Colonic mucosa (tissue), 4 donors: ENCODE measurements at places on chromosomes 5 and 9. TPM values are rescaled to one million over a fixed set of nuclear protein-coding genes. Genes with fewer than 3 reads are reported as not detected.
A peak's percentile ranks its signal among the peaks of the same experiment; 100 is the strongest.

The N4BP3 gene
- total RNA-seq: 2.2 TPM

The HSD17B4 gene
- total RNA-seq: 304 TPM

DNA sequence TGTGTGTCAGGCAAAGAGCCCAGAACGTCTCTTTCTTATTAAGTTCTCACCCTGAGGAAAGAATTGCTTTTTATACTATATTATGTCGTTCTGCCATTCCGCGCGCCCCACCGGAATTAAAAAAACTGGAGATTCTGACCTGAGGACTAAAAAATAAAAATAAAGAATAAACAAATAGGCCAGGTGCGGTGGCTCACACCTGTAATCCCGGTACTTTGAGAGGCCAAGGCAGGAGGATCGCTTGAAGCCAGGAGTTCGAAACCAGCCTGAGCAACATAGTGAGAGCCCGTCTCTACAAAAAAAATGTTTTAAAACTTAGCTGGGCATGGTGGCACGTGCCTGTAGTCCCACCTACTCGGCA lies 677 bp upstream of the DYNC2I2 start:
- H3K4me1 ChIP-seq: no peaks in the 10 kb centered on the region
- no peaks in the 10 kb centered on the region for H3K27me3 ChIP-seq
- H3K4me3 ChIP-seq: no peak overlapping the region
- peak overlapping the region; percentile 88 for H3K27ac ChIP-seq
- DNase-seq: no peak

DNA sequence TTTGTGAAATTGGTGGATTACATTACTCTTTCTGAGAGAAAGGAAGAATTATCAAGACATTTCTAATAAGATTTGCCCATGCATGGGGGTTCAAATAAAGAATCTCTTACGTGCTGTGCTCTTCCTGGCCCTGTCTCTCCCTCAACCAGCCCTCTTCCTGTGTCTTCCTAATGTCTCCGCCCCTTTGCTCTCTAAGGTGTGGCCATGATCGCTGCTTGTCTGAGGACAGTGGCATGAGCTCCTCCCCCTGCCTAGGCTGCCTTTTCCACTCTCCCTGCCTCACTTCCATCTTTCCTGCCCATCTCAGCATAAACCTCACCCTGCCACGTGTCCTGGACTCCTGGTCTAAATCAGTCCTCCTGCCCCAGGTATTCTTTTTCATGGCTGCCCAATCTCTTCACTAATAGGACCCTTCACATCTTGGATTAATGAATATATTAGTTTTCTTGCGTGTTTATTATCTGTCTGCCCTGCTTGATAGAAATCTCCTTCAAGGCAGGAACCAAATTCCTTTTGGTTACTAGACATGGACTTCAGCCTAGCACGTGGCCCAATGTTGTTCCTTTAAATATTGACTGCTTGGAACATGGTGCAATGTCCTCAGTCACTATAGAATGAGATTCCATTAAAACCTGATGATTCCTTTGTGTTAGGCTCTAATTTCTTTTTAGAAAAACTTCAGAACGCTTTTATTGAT lies 122.3 kb downstream of the MTRR start:
- no peaks in the 10 kb centered on the region for H3K36me3 ChIP-seq
- no peaks in the 10 kb centered on the region for H3K4me1 ChIP-seq
- no peaks in the 10 kb centered on the region for H3K27me3 ChIP-seq

GRCh38 chr9:115575147-115575546 lies 457.2 kb upstream of the TNC start:
- H3K4me1 ChIP-seq: no peaks in the 10 kb centered on the region
- no peaks in the 10 kb centered on the region for H3K36me3 ChIP-seq
- H3K4me3 ChIP-seq: no peak overlapping the region
- DNase-seq: no peak
- H3K27me3 ChIP-seq: no peaks in the 10 kb centered on the region

DNA sequence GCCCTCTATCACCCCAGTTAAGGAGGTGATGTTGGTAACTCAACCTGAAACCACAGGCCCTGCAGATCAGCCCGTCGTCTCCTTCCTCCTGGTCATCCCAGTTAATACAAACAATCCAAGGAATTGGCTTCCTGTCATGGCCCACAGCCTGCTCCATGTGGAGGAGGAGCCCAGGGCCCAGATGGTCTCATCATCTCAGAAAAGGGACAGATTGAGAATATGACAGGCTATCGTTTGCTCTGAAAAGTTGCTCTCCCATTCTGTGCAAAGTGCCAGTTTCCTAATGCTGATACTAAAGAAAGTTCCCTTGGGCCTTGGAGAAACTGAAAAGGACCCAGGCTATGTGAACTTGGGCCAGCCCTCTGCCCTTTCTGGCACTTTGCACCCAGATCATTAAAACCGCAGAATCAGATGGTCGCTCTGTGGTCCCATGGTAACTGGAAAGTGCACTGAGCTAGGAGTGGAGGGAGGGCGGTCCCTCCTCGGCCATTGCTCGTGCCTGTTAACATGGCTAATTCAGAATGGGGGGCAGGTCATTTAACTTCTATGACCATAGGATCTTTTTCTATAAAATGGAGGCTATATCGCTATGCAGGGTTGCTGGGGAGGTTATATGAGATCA lies 675 bp upstream of the SPAAR start:
- H3K4me3 ChIP-seq: no peak overlapping the region
- no peak for DNase-seq
- no peaks in the 10 kb centered on the region for H3K27me3 ChIP-seq

DNA sequence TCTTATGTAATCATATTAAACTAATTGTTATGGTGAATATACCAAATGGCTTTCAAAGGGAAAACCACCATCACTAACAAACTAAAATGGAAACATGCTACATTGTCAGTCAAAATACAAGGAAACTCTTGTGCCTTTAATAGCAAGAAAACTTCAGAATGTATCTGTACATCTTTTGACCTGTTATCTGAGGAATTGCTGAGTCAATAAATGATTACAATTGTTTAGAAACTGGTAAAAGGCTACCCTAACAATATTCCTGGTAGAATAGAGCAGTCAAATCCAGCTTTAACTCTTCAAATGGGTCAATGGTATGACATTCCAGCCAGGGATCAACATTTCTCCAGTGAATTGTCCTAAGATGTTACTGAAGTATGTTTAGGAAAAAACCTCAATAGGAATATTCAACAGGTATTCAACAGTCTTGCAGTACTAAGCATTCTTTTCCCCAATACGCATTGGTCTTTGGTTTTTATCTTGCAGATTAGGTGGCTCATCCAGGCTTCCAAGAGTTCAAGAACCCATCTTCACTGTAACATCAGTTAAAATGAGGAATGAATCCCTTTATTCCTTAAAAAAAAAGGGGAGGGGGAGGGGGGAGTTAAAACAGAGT lies 52.4 kb downstream of the CSNK1A1 start:
- H3K4me1 ChIP-seq: no peaks in the 10 kb centered on the region
- no peak overlapping the region for H3K27ac ChIP-seq
- no peak for DNase-seq
- H3K27me3 ChIP-seq: no peaks in the 10 kb centered on the region

- peak overlapping the region; percentile 77 for H3K4me3 ChIP-seq
- peak overlapping the region; percentile 78 for H3K27ac ChIP-seq
- no peaks in the 10 kb centered on the region for H3K27me3 ChIP-seq
- no peak for DNase-seq
- peaks cover 9% of the 10 kb centered on the region for H3K4me1 ChIP-seq
- no peaks in the 10 kb centered on the region for H3K36me3 ChIP-seq
Measured at GRCh38 chr9:133029994-133030316, 842 bp upstream of the GTF3C5 start.

- DNase-seq: no peak
- peaks cover 7% of the 10 kb centered on the region for H3K36me3 ChIP-seq
- H3K4me1 ChIP-seq: no peaks in the 10 kb centered on the region
- no peaks in the 10 kb centered on the region for H3K27me3 ChIP-seq
Measured at GRCh38 chr9:108897324-108898096, 35.4 kb downstream of the ACTL7A start.

DNA sequence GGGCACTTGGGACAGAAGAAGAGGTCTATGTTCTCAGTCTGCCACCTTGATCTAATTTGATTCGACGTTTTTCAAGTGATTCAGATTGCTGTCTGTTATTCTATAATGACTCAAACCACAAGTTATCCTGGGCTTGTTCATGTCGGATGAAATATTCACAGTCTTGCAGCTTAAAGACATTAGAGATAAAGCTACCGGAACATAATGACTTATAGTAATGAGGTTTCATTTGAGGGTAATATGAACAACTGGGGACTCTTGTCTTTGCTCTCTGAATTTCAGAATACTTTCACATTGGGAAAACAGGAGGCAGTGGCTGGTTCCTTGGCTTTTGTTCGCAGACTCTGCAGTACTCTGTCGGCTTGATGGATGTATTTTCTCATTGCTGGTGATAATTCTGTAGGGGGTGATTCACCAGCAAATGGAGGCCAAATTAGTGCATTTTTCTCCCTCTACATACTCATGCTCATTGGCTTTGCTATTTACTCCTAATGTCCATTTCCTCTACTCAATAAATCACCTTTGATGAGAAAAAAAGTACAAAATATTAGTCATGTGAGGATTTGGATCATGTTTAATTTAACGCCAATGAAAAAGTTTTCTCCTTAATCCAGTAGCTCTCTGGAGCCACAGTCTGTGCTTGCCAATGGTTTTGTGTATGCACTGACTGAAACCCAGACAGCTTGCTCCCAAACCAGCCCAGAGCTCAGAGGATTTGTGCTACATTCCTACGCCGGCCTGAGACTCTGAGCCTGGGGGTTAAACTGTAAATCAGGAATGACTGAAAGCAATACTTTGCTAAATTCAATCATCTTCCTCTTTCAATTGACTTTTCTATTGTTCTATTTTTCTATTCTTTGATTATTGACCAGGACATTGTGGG lies 154.7 kb upstream of the ANKH start:
- no peaks in the 10 kb centered on the region for H3K36me3 ChIP-seq
- no peak for DNase-seq
- H3K27ac ChIP-seq: no peak overlapping the region
- H3K4me1 ChIP-seq: no peaks in the 10 kb centered on the region

DNA sequence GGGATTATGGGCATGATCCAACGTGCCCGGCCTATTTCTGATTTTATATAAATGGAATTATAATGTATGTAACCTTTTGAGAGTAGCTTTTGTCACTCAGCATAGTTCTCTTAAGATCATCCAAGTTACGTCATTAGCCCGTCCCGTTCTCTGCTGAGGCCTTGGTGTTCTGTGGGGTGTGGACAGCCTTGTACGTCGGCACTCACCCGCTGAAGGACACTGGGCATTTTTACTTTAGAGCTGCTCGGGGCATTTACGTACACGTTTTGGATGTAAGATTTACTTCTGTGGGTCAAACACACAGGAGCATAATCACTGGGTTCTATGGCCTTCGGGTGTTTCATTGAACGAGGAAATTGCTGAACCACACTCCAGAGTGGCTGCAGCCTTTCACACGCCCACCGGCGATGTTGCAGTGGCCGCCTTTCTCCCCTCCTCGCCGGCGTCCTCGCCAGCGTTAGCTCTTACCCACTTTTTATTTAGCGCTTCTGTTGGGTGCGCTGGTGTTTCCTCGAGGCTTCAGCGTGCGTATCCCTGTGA lies 101.8 kb downstream of the EHMT1 start:
- no peaks in the 10 kb centered on the region for H3K36me3 ChIP-seq
- no peaks in the 10 kb centered on the region for H3K4me1 ChIP-seq
- no peak for DNase-seq
- H3K4me3 ChIP-seq: no peak overlapping the region
- no peaks in the 10 kb centered on the region for H3K27me3 ChIP-seq
- no peak overlapping the region for H3K27ac ChIP-seq

GRCh38 chr5:83718936-83719495 lies 1.6 kb downstream of the HAPLN1 start:
- no peak overlapping the region for H3K27ac ChIP-seq
- no peak overlapping the region for H3K4me3 ChIP-seq
- H3K36me3 ChIP-seq: no peaks in the 10 kb centered on the region
- no peaks in the 10 kb centered on the region for H3K4me1 ChIP-seq
- H3K27me3 ChIP-seq: no peaks in the 10 kb centered on the region
- DNase-seq: no peak

DNA sequence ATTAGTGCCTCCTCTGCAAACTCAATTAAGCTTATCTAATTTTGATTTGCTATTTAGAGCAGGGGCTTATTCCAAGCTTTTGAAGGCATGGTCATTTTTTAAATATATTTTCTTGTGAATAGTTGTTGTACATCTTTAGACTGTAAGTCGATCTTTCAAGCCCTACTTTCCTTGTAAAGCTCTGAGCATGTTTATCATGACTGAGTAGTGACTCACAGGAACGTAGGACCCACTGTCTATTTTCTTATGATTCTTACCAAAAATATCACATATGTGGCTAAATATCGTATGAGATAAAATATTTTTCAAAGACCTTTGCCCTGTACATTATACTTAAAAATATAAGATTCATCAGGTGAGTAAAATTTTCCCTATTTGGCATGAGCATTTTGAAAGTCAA lies 440.4 kb upstream of the GRIN3A start:
- H3K4me3 ChIP-seq: no peak overlapping the region
- no peaks in the 10 kb centered on the region for H3K4me1 ChIP-seq
- H3K27me3 ChIP-seq: no peaks in the 10 kb centered on the region
- H3K36me3 ChIP-seq: no peaks in the 10 kb centered on the region

DNA sequence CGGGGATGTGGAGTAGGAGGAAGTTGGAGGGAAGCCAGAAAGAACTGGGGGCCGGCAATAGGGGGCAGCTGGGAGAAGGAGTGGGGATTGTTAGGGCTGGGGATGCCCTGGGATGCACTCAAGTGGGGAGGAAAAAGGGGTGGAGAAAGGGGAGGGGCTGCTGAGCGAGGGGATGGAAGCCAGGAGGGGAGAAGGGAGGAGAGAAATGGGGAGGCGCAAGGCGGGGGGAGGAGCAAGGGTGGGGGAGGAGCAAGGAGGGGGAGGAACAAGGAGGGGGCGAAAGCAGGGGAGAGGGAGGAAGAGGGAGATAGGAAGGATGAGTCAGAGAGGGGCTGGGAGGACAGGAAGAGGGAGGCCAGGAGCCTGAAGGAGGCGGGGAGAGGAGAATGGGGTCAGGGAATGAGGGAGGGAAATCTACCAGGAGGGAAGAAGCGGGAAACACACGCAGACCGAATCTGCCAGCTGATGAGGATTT lies 1.6 kb downstream of the IRX4 start:
- no peak overlapping the region for H3K27ac ChIP-seq
- DNase-seq: no peak
- no peaks in the 10 kb centered on the region for H3K36me3 ChIP-seq
- peaks cover 91% of the 10 kb centered on the region for H3K27me3 ChIP-seq
